ENCODE measurements at places on chromosomes 5 and 9. TPM values are rescaled to one million over a fixed set of nuclear protein-coding genes. Genes with fewer than 3 reads are reported as not detected.

GRCh38 chr5:17302604-17303003, 85.2 kb downstream of the BASP1 start:
- DNase-seq = no peak

- DNase-seq = no peak
These were observed 39.4 kb downstream of the LYRM7 start for GRCh38 chr5:131210151-131210510.

DNA sequence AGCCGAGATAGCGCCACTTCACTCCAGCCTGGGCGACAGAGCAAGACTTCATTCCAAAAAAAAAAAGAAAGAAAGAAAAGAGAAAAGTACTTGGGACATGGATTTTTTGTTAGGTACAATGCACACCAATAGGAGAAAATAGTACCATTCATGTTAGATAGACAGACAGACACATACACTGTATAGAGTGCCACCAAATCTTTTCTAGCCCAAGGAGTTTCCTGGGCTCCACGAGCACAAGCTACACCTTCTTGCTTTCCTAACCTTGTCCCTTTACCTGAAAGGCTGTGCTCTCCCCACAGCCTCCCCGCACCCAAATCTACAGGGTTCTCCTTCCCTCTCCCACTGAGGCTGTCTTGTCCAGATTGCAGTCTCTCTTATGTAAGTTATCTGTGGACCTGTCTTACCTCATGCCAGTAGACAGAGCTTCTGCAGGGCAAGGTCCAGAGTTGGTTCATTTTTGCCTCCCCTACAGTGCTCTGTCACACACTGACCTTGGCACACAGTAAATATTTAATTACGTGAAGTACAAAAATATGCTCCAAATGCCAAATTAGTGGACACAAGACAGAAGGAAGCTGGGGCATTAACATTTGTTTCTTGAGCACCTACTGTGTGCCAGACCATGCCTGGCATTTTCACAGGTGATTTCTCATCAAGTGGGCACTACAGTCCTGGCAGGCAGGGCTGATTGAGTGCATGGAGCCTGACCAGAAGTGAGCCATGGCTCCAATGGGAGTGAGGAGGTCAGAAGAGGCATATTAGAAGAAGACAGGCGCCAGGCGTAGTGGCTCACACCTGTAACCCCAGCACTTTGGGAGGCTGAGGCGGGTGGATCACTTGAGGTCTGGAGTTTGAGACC, 5.9 kb downstream of the ALAD start:
- DNase-seq = no peak

- no peak for DNase-seq
These were observed 557.5 kb downstream of the CAAP1 start for GRCh38 chr9:26335116-26335515.

DNA sequence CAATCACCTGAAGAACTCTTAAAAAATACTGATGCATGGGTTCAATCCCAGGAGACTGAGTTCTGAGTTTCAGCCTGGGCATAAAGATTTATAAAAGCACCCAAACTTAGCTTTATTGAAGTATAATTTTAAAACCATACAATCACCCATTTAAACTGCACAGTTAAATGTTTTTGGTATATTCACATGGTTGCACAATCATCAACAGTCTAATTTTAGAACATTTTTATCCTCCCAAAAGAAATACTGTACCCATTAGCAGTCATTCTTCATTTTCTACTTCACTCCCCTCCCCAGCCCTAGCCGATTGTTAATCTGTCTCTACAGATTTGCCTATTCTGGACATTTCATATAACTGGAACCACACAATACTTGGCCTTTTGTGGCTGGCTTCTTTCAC, 141.7 kb downstream of the ARSB start:
- DNase-seq = no peak

DNA sequence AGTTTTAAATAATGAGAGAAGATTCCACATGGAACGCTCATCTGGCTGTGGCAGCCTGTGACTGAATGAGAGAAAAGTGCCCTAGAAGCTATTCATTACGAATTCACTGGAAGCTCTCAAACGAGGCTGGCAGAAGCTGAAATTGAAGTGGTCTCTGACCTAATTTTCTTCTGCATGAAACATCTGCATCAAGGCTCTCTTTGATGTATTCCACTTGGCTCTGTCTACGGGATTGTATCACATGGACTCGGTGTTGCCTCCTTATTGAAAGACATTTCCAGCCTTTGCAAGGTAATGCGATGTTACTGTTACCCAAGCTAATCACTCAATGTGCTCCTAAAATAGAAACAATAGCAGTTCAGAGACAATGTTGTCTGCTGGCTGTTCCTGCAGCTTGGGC, 246.9 kb upstream of the ZNF462 start:
- no peak for DNase-seq

GRCh38 chr9:81053298-81054025, 635.9 kb downstream of the TLE1 start:
- DNase-seq = no peak

GRCh38 chr5:59418808-59419207, 474.7 kb downstream of the PDE4D start:
- DNase-seq = no peak

DNA sequence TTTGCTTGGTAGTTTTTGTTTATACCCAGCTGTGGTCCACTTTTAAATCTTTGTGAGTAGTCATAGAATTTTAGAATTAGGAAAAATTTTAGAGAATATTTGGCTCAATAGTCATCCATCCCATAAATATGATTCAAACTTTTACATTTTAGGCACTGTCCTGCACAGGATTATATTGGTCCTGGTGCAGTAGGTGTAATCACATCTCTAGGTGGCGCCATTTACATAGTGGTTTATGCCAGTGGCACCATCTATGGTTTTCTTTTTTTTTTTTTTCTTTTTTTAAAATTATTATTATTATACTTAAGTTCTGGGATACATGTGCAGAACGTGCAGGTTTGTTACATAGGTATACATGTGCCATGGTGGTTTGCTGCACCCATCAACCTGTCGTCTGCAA, 260.7 kb upstream of the KCNN2 start:
- DNase-seq = peak; percentile 57

- DNase-seq = no peak
These were observed 342.4 kb downstream of the FGF10 start for GRCh38 chr5:44046619-44047364.

GRCh38 chr9:16526380-16526779, 344.1 kb downstream of the BNC2 start:
- DNase-seq = peak; percentile 2

Gene PITX1
- total RNA-seq = 32.6 TPM

Gene CMBL
- total RNA-seq = 21.4 TPM

Gene IQGAP2
- 4.0 TPM for total RNA-seq

Gene TRIM36
- 20.0 TPM for total RNA-seq

Gene KLF4
- 3.1 TPM for total RNA-seq

Gene STING1
- 14.2 TPM for total RNA-seq

Gene PRXL2C
- 15.0 TPM for total RNA-seq

Gene FAM221B
- not detected for total RNA-seq

Gene IL3
- total RNA-seq = not detected

Gene CNTLN
- total RNA-seq = 2.8 TPM

Gene SLC25A2
- total RNA-seq = not detected

Measured in H4 (cell line).